ENCODE measurements at places on chromosomes 12 and 14.
A peak's percentile ranks its signal among the peaks of the same experiment; 100 is the strongest.

GRCh38 chr12:109701064-109701463 lies 12.6 kb upstream of the FAM222A start:
- DNase-seq, result no peak

DNA sequence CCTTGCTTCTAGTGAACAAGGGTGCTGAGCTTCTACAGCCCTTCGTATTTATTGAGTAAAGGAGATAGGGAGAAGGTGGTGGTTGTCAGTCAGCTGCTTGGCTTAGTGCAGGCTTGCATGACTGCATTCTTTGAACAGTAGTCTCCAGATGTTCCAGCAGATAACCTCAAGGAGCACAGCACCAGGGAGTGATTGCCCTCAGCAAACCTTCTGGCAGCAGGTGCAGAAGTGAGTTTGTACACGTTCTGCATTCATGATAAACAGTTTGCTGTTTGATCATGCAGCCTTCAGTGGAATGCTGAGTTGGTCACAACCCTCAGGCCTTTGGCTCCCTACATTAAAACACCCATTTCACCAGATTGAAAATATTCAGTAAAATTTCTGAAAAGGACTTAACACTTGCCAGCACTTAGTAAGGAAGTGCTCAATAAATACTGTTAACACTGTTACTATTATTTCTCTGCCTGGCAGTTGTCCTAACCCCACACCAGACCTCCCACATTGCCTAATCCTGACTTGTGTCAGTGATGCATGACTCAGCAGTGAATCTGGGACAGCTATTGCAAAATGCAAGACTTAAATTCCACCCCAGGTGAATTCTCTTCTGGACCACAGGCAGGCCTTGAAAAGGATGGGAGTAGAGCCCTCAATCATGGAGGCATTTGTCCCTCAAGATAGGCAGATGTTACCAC lies 18.9 kb upstream of the CARMIL3 start:
- no peak for DNase-seq

- DNase-seq, result no peak
These were observed 2.6 kb downstream of the MYF6 start for GRCh38 chr12:80709811-80710726.

DNA sequence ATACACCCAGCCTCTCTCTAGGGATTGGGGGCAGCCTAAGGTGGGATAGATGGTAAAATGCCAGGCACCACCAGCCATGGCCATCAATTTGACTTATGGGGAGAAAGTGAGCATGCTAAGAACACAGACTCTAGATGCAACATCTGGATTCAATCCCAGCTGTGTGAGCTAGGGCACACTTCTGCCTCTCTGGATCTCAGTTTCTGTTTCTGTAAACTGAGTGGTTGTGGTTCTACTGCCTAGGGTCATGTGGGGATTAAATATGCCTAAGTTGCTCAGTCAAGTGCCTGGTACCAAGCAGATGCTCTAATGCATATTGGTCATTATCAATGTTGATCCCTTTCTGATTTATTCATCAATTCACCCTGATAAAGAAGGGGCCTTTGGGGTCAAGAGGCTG lies 12.6 kb upstream of the OAS1 start:
- no peak for DNase-seq

- DNase-seq, result no peak
These were observed 8.1 kb upstream of the GLTP start for GRCh38 chr12:109888179-109889020.

- DNase-seq, result peak; percentile 50
These were observed 11.0 kb downstream of the PDE1B start for GRCh38 chr12:54560374-54560858.

GRCh38 chr14:101246894-101247841 lies 314.1 kb upstream of the DIO3 start:
- DNase-seq, result no peak

GRCh38 chr12:54596526-54596946 lies 8.1 kb upstream of the PPP1R1A start:
- DNase-seq, result peak; percentile 3

DNA sequence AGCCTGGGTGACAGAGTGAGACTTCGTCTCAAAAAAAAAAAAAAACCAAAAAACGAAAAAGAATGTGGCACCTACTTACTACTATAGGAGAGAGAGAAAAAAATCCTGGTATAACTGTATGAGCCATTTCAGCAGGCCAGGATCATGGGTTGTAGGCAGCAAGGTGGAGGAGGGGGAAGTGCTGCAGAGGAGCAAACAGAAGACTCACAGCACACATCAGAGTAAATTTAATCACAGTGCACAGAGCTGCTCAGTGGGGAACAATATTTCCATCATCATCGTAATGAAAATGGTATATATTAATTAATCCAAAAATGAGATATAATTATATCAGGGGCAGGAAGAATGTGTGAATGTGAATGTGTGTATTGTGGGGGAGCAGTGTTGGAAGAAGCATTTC lies 175.8 kb downstream of the SLC2A13 start:
- DNase-seq, result no peak

GRCh38 chr12:122336015-122336946 lies 70.0 kb upstream of the VPS33A start:
- no peak for DNase-seq
